ENCODE measurements at places on chromosomes 12 and 14.

DNA sequence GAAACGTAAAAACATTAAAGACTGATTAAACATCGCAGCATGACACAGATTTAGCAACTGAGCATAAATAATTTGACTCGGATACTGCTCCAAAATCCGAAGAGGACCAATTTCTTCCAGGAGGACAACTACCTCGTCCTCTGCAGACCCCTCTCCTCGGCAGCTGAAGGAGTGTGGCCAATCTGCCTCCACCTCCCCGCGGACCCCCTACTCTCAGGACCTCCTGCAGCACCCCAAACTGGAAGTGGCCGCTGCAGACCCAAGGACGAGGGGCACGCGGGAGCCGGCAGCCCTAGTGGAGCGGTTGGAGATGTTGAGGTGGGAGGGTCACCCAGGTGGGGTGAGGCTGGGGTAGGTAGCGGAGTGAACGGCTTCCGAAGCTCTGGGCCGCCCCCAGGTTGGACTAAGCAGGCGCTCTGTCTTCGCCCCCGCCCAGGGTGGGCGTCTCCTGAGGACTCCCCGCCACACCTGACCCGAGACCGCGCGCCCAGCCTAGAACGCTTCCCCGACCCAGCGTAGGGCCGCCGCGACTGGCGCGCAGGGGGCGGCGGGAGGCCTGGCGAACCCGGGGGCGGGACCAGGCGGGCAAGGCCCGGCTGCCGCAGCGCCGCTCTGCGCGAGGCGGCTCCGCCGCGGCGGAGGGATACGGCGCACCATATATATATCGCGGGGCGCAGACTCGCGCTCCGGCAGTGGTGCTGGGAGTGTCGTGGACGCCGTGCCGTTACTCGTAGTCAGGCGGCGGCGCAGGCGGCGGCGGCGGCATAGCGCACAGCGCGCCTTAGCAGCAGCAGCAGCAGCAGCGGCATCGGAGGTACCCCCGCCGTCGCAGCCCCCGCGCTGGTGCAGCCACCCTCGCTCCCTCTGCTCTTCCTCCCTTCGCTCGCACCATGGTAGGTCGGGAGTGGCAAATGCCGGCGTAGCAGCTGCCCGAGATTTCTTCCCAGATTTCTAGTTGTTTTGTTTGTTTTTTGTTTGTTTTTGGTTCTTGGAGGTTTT lies at the start of gene CALM1:
Gene CALM1 (plus strand): TSS at position 689 of the 999 bp plus-strand sequence. CDS start 202 bp downstream, at position 891.
- H3K4me1 ChIP-seq: peaks cover 30% of the 10 kb centered on the region
- peak; percentile 96 for DNase-seq
- H3K27me3 ChIP-seq: no peaks in the 10 kb centered on the region
- peak within 1 kb of the TSS; percentile 95 for H3K27ac ChIP-seq
- H3K4me3 ChIP-seq: peak within 1 kb of the TSS; percentile 99
- peaks cover 48% of the 10 kb centered on the region for H3K36me3 ChIP-seq

- no peak overlapping the region for H3K4me3 ChIP-seq
- H3K27ac ChIP-seq: peak overlapping the region; percentile 59
- H3K36me3 ChIP-seq: peaks cover 13% of the 10 kb centered on the region
- peaks cover 24% of the 10 kb centered on the region for H3K27me3 ChIP-seq
- peaks cover 32% of the 10 kb centered on the region for H3K4me1 ChIP-seq
Measured at GRCh38 chr12:124762791-124763593, 100.7 kb downstream of the SCARB1 start.

GRCh38 chr12:87660291-87660690 lies 368.9 kb downstream of the C12orf50 start:
- no peak overlapping the region for H3K4me3 ChIP-seq
- DNase-seq: no peak
- no peak overlapping the region for H3K27ac ChIP-seq
- H3K4me1 ChIP-seq: peaks cover 13% of the 10 kb centered on the region
- no peaks in the 10 kb centered on the region for H3K36me3 ChIP-seq
- H3K27me3 ChIP-seq: no peaks in the 10 kb centered on the region

- peaks cover 3% of the 10 kb centered on the region for H3K36me3 ChIP-seq
- H3K27me3 ChIP-seq: no peaks in the 10 kb centered on the region
- peaks cover 14% of the 10 kb centered on the region for H3K4me1 ChIP-seq
- DNase-seq: no peak
Measured at GRCh38 chr12:11807458-11807857, 158.0 kb downstream of the ETV6 start.

GRCh38 chr12:30795410-30796312 lies 40.9 kb upstream of the CAPRIN2 start:
- H3K4me1 ChIP-seq: peaks cover 13% of the 10 kb centered on the region
- peaks cover 36% of the 10 kb centered on the region for H3K27me3 ChIP-seq
- DNase-seq: peak; percentile 32
- H3K27ac ChIP-seq: peak overlapping the region; percentile 57

GRCh38 chr12:28212182-28212581 lies 21.9 kb downstream of the CCDC91 start:
- H3K27me3 ChIP-seq: no peaks in the 10 kb centered on the region
- no peak overlapping the region for H3K4me3 ChIP-seq
- no peak for DNase-seq
- H3K36me3 ChIP-seq: peaks cover 4% of the 10 kb centered on the region
- H3K4me1 ChIP-seq: peaks cover 25% of the 10 kb centered on the region

DNA sequence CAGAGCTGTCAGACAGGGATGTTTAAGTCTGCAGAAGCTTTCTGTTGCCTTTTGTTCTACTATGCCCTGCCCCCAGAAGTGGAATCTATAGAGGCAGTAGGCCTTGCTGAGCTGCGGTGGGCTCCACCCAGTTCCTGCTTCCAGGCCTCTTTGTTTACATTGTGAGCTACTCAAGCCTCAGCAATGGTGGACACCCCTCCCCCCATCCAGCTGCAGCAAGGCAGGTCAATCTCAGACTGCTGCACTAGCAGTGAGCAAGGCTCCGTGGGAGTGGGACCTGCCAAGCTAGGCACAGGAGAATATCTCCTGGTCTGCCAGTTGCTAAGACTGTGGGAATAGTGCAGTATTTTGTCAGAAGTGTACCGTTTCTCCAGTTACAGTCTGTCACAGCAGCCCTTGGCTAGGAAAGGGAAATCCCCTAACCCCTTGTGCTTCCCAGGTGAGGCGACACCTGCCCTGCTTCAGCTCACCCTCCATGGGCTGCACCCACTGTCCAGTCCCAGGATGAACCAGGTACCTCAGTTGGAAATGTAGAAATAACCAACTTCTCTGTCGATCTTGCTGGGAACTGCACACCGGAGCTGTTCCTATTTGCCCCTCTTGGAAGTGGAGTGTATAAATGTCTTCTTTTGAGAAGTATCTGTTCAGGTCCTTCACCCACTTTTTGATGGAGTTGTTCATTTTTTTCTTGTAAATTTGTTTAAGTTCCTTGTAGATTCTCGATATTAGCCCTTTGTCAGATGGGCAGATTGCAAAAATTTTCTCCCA lies 213.5 kb upstream of the SLC38A2 start:
- peak overlapping the region; percentile 43 for H3K4me3 ChIP-seq
- DNase-seq: no peak
- H3K4me1 ChIP-seq: peaks cover 61% of the 10 kb centered on the region
- no peaks in the 10 kb centered on the region for H3K27me3 ChIP-seq

- H3K27me3 ChIP-seq: peaks cover 81% of the 10 kb centered on the region
- no peaks in the 10 kb centered on the region for H3K4me1 ChIP-seq
- no peak overlapping the region for H3K4me3 ChIP-seq
- DNase-seq: no peak
Measured at GRCh38 chr12:108447168-108447832, 67.8 kb upstream of the FICD start.

GRCh38 chr12:71645268-71645667 lies 18.4 kb downstream of the ZFC3H1 start:
- peaks cover 18% of the 10 kb centered on the region for H3K4me1 ChIP-seq
- no peak overlapping the region for H3K4me3 ChIP-seq
- no peak for DNase-seq
- H3K27me3 ChIP-seq: no peaks in the 10 kb centered on the region
- H3K36me3 ChIP-seq: peaks cover 57% of the 10 kb centered on the region
- H3K27ac ChIP-seq: peak overlapping the region; percentile 2

GRCh38 chr12:3259973-3260372 lies 182.8 kb downstream of the TSPAN9 start:
- H3K27me3 ChIP-seq: peaks cover 32% of the 10 kb centered on the region
- H3K36me3 ChIP-seq: no peaks in the 10 kb centered on the region
- H3K4me1 ChIP-seq: no peaks in the 10 kb centered on the region
- DNase-seq: no peak
- H3K4me3 ChIP-seq: no peak overlapping the region
- no peak overlapping the region for H3K27ac ChIP-seq

GRCh38 chr14:104697892-104698583 lies 8.6 kb downstream of the INF2 start:
- no peak overlapping the region for H3K4me3 ChIP-seq
- no peak for DNase-seq
- no peak overlapping the region for H3K27ac ChIP-seq
- H3K36me3 ChIP-seq: peaks cover 4% of the 10 kb centered on the region

DNA sequence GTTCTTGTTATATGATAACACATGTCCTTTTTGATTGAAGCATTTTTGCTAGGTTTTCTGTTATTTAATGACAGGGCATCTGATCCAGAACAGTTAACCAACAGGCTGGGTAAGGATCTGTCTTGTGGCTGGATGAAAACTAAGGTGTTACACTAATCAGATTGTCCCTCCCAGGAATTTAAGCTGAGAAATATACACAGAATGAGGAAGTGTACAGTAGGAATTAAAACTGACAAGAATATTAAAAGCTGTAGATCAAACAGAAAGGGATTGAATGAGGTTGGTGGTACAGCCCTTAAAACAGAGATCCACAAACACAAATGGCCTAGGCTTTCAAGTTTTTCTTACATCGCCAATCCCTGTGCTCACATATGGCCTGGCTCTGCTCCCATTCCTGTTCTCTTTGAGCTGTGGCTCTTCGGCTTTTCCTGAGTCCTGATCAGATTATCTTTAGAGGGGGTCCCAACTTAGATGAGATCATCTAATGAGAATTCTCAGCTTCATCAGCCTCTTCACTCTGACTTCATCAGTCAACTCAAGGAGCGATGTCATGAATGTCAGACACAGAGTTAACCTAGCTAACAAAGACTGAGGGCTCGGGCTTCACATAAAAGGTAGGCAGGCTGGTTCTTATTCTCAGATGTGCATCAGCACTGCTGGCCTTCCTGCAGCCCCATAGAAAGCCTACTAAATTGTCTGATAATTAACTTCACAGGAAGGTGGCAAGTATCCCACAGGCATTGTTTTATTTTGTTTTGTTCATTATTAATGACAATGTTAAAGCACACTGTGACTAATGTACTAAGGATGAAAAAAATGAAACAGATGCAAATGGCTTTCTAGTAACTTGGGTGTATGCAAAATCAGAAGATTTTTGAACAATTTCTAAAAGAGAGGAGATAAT lies 11.4 kb downstream of the PYGL start:
- H3K36me3 ChIP-seq: no peaks in the 10 kb centered on the region
- H3K4me3 ChIP-seq: no peak overlapping the region
- DNase-seq: no peak
- no peak overlapping the region for H3K27ac ChIP-seq

GRCh38 chr14:33218026-33218425 lies 279.3 kb downstream of the NPAS3 start:
- DNase-seq: no peak
- H3K27ac ChIP-seq: no peak overlapping the region
- no peaks in the 10 kb centered on the region for H3K27me3 ChIP-seq
- peaks cover 2% of the 10 kb centered on the region for H3K36me3 ChIP-seq
- no peaks in the 10 kb centered on the region for H3K4me1 ChIP-seq
- H3K4me3 ChIP-seq: no peak overlapping the region

DNA sequence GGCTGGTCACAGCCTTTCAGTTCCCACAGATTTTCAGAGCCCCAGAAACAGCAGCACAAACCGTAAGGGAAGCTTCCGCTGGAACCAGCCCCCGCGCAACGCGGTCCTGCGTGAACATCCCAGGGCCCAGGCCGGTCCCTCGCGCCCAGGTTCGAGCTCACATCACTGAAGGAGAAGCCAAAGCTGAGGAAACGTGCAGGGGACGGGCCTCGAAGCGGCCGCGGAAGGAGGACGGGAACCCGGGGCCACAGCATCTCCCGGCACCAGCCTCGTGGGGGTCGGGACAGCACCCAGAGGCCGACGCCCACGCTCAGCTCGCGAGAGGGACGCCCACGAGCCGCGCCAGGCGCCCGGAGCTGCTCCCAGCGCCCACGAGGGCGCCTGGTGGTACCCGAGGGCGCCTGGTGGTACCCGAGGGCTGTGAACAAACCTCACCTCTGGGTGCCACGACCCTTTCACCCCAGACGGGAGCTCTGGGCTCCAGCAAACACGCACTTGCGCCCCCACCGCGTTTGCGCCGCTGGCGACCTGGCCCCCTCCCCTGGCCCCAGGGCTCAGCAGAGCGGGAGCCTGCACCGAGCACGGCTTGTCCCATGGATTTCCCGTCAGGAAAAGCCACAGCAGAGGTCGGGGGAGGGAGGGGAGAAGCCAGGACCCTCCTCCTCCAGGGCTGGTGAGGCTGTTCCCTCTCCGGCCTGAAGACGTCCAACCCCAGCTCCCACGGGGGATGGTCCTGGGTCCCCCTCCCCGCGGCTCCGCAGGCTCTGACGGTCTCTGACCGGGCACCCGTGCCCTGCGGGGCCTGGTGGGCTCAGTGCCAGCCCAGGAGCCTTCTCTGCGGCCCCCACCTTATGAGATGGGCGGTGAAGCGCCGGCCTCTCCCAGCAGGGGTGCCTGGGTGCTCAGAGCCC lies 6.9 kb downstream of the LRCOL1 start:
- no peak for DNase-seq
- no peak overlapping the region for H3K4me3 ChIP-seq
- H3K36me3 ChIP-seq: peaks cover 13% of the 10 kb centered on the region

GRCh38 chr12:92735131-92735721 lies 32.4 kb downstream of the PLEKHG7 start:
- H3K36me3 ChIP-seq: no peaks in the 10 kb centered on the region
- no peaks in the 10 kb centered on the region for H3K4me1 ChIP-seq
- H3K27me3 ChIP-seq: peaks cover 45% of the 10 kb centered on the region
- DNase-seq: no peak
- no peak overlapping the region for H3K27ac ChIP-seq

DNA sequence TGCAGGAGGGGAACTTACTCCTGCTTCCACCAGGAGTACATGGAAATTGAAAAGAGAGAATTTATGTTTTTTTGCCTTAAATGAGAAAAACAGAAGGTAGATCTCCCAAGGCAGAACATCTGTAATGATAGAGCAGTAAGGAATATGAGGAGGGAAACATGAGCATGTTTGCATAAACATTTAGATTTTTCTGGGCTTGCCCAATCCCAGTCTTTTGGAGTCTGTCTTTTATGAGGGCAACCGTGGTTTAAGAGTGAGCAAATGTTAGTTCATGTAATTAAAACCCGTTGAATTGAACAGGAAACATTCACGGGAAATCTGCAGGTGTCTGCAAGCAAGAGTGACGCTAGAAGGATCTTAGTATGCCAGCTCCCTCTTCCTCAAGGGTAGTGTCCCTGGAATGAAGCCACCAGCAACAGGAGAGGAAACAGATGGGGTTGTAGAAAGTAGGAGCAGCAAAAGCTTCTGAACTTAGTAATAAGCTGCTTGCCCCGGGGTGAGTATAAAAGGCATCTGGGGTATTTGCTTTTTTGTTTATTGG lies 79.3 kb downstream of the ARF6 start:
- H3K4me1 ChIP-seq: peaks cover 57% of the 10 kb centered on the region
- H3K36me3 ChIP-seq: peaks cover 2% of the 10 kb centered on the region
- peak overlapping the region; percentile 97 for H3K27ac ChIP-seq

DNA sequence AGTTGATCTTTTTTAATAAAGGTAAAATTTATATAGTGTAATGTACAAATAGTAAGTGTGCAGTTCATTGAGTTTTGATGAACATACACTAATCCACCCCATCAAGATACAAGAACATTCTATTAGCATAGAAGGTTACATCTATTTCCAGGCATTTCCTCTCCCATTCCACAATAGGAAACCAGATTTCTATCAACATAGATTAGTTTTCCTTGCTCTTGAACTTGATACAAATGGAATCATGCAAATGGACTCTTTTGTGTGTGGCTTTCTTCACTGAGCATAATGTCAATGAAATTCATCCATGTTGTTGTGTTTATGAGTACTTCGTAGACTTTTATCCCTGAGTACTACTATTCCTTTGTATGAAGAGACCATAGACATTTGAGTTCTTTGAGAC lies 10.8 kb downstream of the STYX start:
- no peaks in the 10 kb centered on the region for H3K27me3 ChIP-seq
- no peak for DNase-seq
- H3K4me1 ChIP-seq: peaks cover 64% of the 10 kb centered on the region
- H3K36me3 ChIP-seq: peaks cover 14% of the 10 kb centered on the region
- H3K27ac ChIP-seq: peak overlapping the region; percentile 93

All from central memory CD8-positive, alpha-beta T cell (primary cell).